ENCODE measurements at places on chromosomes 5 and 9.

GRCh38 chr5:142426129-142427014 is 101.6 kb upstream of the SPRY4 start:
- no peak for DNase-seq

GRCh38 chr5:673161-673830 is 19.9 kb downstream of the TPPP start:
- DNase-seq = no peak

GRCh38 chr5:59164041-59164830 is 581.4 kb downstream of the RAB3C start:
- no peak for DNase-seq

- no peak for DNase-seq
Measured at GRCh38 chr5:24045046-24045445, 537.6 kb downstream of the PRDM9 start.

GRCh38 chr5:14872070-14872989 is 752 bp upstream of the ANKH start:
- peak; percentile 24 for DNase-seq

DNA sequence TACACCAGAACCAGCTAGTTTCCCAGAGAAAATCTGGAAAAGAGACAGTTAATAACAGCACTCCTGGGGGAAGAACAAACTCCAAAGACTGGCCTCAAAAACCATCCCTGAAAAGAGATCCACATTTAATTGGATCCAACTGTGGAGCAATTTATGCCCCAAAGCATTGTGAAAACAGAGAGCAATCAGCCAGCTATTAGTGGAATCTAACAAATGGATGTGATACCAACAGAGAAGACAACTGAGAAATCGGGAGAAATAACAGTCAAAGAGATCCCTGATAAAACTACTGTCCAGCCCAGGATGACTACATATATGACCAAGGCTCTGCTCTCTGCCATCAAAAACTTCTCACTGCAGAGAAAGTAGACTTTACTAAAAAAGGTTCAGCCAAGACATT is 40.5 kb upstream of the TRIO start:
- DNase-seq = no peak

DNA sequence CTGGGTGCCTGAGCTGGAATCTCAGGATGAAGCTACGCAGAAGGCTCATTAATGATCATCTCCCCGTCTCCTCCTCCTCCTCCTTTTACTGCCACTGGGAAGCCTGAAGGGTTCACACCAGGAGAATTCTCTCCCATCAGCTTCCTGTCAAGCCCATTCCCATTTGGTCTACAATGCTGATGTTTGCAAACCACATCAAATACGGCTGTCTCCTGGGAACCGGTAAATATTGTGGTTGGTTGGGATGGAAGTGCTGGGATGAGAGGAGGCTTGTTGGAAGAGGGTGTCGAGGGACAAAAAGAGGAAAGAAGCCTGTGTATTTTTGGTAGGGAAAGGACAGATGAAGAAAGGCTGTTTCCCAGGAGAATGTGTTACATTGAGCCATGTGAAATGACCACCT is 13.2 kb upstream of the S1PR3 start:
- no peak for DNase-seq

GRCh38 chr9:121945849-121946248 is 147.3 kb downstream of the TTLL11 start:
- DNase-seq = no peak

- DNase-seq = no peak
Measured at GRCh38 chr5:88128813-88129212, 139.8 kb downstream of the TMEM161B start.

- DNase-seq = no peak
Measured at GRCh38 chr5:137275083-137275482, 224.0 kb downstream of the SPOCK1 start.
